ENCODE measurements at places on chromosomes 3 and 15. TPM values are rescaled to one million over a fixed set of nuclear protein-coding genes. Genes with fewer than 3 reads are reported as not detected.

DNA sequence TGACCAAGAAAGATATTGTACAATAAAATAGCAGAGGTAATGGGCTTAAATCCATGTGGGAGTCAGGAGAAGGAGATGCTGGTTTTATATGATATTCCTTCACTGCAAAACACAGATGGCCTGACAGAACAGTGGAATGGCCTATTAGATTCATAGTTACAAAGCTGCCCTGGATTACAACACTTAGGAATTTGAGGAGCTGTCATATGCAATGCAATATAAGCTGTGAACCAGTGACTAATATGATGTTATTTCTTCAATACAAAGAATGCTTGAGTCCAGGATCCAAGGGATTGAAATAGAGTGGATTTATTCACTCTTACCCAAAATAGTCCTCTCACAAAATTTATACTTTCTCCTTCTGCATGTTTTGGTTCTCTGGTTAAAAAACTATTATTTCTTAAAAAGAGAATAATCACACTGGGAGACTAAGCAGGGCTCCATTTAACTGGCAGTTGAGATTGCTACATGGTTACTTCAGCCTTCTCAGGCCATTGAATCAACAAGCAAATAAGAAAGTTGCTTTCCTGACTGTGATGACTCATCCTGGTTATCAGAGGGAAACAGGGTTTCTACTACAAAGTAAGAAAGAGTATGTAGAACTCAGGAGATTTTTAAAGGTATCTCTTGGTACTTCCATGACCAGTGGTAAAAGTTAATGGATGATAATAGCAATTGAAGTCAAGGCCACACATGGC is 79.8 kb upstream of the ZPLD1 start:
- peak; percentile 72 for DNase-seq

DNA sequence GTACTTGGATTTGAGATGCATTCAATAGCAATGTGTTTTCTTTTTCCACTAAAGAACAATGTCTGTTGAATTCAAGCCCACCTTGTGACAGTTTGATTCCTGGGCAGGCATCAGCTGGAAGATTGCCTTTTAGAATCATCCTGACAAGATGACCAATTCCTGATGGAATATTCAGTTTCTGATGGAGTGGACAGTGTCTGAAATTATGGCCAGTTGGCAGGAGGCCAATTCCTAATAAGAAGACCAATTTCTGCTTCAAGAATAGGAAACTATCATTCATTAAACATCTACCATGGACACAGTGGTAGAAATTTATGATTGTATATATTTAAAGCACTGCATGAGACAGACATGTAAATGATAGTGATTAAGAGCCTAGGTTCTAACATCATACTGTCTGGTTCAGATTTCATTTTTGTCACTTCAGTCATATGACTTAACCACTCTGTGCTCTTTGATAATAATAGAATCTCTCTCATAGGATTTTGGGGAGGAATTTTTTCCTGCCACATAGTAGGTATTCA is 133.6 kb downstream of the CLSTN2 start:
- no peak for DNase-seq

- DNase-seq: no peak
Observed at GRCh38 chr3:58082047-58082446, 73.8 kb downstream of the FLNB start.

GRCh38 chr3:30766522-30766921 is 127.9 kb downstream of the GADL1 start:
- DNase-seq: no peak

DNA sequence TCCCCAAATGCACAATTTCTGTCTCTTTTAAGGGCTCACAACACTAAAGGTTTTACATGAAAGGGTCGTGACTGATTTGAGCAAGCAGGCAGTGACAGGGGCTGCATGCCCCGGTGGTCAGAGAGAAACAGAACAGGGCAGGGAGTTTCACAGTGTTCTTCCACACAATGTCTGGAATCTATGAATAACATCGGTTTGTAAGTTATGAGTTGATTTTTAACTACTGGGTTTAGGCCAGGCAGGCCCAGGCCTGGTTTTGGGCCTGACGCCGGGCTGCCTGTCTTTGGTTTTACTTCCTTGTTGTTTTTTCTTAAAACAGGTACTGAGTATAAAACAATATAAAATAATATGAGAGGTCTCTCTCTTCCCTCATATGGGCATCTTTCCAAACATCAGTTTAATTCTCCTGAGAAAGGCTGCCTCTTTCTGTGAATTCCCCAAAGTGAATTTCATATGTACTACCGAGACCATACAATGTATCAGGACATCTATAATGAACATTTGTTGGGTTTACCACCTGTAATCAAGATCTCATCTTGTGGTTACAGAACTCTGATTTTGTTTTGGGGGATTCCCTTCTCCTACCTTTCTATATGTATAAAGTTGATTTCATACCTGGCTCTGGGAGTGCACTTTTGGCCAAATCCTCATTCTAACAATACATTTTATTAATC is 74.4 kb downstream of the CD200 start:
- DNase-seq: no peak

MOBP gene
- total RNA-seq: not detected

DNA sequence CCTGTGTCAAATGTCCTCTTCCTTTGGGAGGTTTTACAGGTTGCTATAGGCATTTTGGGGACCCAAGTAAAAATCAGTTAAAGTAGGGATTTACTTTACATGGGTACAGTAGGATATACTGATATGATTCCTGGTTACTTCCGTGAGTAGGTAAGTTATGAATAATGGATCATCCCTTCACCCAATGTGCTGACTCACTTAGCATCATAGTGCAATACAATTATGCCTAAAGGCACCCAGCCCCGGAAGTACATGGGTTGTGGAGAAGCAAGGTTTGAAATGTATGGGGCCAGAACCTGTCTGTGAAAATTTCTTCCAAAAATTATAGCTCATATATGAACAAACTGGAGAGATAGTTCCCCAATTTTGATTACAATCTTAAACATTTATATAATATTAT is 64.0 kb downstream of the GLB1 start:
- DNase-seq: no peak

CILP gene
- 0.32 TPM for total RNA-seq

CSTA gene
- not detected for total RNA-seq

DNA sequence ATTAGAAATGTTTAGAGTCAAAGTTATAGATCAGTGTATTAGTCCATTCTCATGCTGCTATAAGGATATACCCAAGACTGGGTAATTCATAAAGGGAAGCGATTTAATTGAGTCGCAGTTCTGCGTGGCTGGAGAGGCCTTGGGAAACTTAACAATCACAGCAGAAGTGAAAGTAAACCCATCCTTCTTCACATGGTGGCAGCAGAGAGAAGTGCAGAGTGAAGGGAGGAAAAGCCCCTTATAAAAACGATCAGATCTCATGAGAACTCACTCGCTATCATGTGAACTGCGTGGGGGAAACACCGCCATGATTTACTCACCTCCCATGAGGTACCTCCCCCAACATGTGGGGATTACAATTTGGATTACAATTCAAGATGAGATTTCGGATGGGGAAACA is 871.5 kb downstream of the DIPK2A start:
- DNase-seq: no peak

GRCh38 chr15:70608144-70608543 is 155.2 kb downstream of the UACA start:
- no peak for DNase-seq

XCR1 gene
- total RNA-seq: not detected

PIK3CA gene
- total RNA-seq: 13.0 TPM

FGF12 gene
- total RNA-seq: 1.1 TPM

- no peak for DNase-seq
Observed at GRCh38 chr3:58039601-58040000, 31.4 kb downstream of the FLNB start.

- DNase-seq: peak; percentile 60
Observed at GRCh38 chr15:62124176-62124972, 40.7 kb downstream of the C2CD4B start.

GRCh38 chr15:71957026-71957425 is 146.7 kb downstream of the NR2E3 start:
- DNase-seq: no peak

GRCh38 chr3:119817071-119817470 is 35.2 kb downstream of the NR1I2 start:
- no peak for DNase-seq

DNA sequence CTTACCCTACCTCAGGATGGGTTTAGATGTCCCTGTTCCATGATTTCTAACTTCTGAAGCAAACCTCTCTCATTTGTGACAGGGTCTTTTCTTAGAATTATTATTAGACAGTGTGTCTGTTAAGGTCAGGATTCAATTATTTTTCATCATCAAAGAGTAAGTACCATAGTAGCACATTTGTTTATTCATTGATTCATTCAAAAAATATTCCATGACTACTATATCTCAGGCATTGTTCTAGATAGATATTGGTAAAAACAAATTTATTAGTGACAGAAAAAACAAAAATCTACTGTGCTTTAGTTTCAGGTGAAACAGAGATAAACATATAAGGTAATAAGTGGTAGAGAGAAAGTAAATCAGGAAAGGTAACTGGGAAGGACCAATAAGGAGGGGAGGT is 3.5 kb upstream of the PLOD2 start:
- no peak for DNase-seq

DNA sequence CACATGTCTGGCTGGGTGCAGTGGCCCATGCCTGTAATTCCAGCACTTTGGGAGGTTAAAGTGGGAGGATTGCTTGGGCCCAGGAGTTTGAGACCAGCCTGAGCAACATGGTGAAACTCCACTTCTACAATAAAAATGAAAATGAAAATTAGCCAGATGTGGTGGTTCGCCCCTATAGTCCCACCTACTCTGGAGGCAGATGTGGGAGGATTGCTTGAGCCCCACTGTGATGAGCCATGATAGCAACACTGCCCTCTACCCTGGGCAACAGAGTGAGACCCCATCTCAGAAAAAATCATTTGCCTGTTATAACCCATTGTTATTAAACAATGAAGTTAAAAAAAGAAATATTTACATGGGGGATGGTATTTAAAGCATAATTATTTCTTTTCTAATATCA is 240.1 kb upstream of the ZPLD1 start:
- DNase-seq: no peak

DNA sequence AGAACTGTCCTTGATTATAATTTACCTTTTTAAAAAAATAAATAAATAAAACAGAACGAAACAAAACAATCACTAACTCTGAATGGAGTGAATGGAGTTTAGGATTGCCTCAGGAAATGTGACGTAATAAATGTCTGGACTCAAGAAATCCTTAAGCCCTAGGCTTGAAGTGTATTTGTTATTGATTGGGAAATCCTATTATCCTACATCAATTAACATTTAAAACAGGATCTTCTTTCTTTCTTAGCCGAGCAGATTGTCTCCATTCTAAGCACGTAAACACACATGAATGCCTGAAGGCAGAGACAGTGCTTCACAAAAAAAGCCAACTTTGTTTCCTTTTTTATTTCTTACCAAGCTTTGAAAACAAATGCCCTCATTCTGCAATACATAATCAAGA is 33.4 kb downstream of the KAT2B start:
- DNase-seq: no peak

GRCh38 chr15:58491499-58492202 is 59.9 kb downstream of the LIPC start:
- no peak for DNase-seq

GRCh38 chr3:31533169-31534064 is 692 bp downstream of the STT3B start:
- DNase-seq: peak; percentile 60

- DNase-seq: peak; percentile 67
Observed at GRCh38 chr3:22555753-22556435, 647.2 kb upstream of the UBE2E2 start.

DNA sequence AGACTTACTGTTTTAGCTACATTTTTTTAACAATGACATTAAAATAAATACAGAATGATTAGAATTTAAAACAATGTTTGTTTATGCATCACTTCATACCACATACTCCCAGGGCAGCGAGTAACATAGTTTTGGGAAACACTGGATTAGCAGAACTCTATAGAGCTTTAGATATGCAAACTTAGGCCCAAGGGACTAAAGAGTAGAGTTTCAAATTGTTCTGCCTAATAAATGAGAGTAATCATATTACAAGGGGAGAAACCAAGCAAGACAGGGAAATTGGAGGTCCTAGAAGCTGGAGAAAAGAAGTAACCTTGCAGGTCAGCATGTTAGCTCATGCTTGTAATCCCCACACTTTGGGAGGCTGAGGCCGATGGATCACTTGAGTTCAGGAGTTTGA is 3.6 kb upstream of the DAZL start:
- no peak for DNase-seq

DNA sequence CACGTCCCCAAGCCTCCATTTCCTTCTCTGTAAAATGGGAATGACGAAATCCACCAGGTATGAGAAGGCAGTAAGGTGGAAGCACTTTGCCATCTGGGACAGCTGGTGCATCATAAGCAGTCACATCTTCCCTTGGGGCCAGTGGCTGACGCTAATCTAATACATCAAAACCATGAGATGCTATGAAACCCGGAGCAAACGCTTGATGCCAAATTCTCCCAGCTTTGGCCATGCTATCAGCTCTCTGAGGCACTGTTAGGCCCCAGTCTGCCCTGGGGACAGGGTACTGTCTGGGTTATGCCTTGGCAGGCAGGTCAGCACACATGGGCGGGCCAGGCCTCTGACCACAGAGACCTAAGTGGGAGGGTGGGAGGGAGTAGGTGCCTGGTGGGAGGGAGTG is 66.1 kb downstream of the ADAMTS17 start:
- no peak for DNase-seq

- no peak for DNase-seq
Observed at GRCh38 chr3:17775073-17775472, 32.6 kb upstream of the TBC1D5 start.

- peak; percentile 97 for DNase-seq
Observed at GRCh38 chr15:26082221-26083109, 219.3 kb upstream of the ATP10A start.

CAMKV gene
- 0.32 TPM for total RNA-seq

GPR176 gene
- 5.6 TPM for total RNA-seq
